ENCODE measurements at places on chromosomes 12 and 14. TPM values are rescaled to one million over a fixed set of nuclear protein-coding genes. Genes with fewer than 3 reads are reported as not detected.

WIF1 gene
- not detected for total RNA-seq

KRT6A gene
- total RNA-seq, result 0.21 TPM

BATF gene
- total RNA-seq, result not detected

DYRK4 gene
- 38.7 TPM for total RNA-seq

FBXO34 gene
- 14.2 TPM for total RNA-seq

GALNT16 gene
- total RNA-seq, result 0.49 TPM

C12orf42 gene
- total RNA-seq, result not detected
